ENCODE measurements at places on chromosomes 13 and 19.

DNA sequence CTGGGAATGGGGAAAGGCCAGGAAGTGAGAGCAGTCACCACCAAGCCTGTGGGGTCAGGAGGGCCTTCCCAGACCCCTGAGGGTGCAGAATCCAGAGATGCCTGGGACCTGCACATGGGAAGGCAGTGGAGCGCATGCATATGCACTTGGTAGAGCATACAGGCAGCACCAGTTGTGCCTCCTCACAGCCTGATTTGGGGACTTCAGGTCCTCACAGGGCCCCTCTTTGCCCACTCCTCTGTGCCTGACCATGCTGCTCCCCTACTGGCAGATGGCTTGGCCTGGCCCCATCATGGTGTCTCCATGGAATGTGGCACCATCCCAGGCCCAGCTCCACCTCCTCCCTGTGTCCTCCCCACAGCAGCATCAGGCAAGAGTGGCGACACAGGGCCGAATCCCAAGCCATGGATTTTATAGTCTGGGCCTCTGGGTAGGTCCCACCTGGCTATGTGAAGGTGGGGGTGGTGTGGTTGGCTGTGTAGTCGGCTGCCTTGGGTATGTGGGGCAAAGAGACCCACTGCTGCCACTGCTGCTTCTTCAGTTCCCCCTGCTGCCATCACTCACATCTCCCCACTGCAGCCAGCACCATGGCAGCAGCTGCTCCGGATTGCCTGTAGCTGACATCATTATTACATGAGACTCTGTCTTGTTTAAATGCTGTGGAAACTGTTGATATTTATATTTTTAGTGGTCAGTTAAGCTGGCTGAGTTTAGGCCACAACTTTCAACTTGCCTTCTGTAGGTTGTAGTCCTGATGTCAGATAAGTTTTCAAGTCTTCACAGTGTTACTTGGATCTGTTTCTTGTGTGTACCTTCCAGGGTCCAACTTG lies 247.0 kb downstream of the GPC6 start:
- DNase-seq: no peak

- DNase-seq: no peak
Measured at GRCh38 chr13:94702181-94703041, 9.9 kb downstream of the SOX21 start.

- DNase-seq: no peak
Measured at GRCh38 chr13:20149762-20150161, 11.1 kb downstream of the GJA3 start.

DNA sequence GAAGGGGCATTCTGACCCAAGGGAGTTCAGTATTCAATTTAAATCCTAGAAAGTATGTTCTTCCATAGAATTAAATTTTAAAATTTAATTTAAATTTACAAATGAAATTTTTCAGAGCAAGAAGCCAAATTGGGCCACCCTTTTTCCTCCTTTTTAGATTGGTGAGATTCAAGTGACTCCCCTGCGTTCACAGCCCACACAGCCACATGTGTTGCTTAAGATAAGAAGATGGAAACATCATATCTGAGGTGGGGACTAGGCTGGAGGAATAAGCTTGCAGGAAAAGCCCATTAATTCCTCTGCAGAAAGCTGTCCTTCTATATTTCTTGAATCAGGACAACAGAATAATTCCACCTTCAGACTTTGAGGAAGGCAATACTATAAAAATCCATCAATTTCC lies 392.7 kb upstream of the ZNF507 start:
- DNase-seq: no peak

DNA sequence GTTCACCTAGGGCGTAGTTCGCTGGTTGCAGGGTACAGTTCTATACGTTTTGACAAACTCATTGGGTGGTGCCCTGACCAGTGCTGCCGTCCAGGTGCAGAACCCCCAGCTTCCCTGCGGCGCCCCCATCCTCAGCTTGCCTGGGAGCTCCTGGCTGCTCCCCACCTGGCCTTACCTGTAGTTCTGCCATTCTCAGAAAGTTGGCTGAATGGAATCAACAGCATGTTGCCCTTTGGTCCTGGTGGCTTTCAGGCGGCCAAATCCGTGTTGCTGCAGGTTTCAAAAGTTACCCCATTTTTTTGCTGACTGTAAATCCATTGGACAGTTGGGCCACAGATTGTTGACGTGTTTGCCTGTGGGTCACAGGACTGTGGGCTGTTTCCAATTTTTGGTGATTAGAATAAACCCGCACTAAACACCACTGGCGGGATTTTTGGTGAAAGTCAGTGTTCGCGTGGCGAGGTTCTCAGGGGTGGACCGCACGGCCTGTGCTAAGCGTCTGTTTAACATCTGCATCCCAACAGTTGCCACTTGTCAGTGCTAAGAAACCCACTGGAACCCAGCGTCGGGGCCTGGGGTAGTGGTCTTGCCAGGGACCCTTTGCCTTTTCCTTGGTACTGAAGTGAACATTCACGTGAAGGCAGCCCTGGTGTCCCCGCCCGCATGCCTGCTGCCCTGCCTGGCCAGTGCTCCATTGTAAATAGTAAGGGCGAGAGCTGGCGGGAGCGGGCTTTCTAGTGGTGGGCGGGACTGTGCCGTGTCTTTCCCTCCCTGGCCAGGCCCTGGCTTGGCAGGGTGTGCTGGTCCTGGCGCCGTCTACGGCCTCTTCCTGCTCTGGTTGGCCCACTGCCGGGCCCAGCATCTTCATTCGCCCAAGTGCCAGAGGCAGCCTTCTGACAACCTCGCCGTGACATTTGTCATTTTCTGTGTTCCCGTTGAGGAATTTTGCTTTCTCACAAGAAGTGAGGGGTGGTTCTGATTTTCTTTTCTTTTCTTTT lies 3.3 kb downstream of the DOT1L start:
- no peak for DNase-seq

DNA sequence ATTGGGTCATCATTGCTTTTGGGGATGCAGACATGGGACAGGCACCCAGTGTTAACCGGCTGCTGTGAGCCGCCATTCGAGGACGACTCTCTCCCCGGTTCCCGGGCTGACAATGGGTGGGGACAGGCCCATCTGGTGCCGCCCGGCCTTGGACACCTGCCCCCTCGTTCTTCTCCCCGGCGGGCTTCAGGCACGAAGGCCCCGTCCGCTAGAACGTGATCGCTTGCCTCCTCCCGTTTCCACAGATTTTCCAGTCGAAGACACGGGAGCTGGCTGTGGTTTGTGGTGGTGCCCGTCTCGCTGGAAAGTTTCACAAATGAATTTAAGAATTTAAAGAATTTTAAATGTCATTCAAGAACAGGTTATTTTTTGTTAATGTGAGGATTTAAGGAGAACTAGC lies 2.0 kb downstream of the PALM start:
- no peak for DNase-seq

DNA sequence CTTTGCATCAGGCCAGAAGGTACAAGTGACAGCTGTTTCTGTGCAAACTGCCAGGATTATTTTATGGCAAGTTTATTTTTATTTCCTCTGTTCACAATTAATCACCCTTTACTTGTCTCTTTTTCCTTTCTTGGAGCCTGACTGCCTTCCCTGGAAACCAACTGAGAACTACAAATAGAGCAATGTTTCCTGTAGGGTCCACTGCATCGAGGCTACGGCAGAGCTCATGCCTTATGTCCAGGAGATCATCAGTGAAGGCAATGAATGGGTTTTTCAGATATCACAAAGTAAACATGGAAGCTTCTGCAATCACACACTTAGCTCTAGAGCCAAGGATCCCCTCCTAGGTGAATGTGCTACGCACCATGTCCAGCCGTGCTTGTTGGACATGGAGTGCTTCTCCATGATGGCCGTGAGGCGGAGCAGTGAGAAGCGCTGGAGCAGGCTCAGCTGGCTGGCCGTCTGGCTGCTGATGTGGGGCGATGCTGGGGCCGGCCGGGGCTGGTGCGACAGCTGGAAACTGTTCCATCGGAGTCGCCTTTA lies 110.9 kb downstream of the KL start:
- DNase-seq: no peak

DNA sequence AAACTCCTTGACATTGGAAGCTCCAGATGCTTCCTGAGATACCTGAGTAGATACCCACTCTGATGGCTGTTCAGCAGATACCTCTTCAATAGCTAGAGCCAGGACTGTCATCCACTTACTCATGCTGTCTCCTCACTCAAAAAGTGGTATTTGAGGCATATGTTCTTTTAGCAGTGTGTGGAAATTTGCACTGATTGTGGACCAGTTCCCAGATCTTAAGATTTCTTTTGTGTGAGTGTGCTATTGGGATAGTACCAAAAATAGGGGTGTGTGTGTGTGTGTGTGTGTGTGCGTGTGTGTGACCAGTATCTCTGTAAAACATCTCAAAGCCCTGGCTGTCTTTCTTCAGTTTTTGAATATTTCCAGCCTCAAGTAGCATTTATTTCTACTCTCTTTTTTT lies 108.3 kb downstream of the SLITRK5 start:
- DNase-seq: no peak

DNA sequence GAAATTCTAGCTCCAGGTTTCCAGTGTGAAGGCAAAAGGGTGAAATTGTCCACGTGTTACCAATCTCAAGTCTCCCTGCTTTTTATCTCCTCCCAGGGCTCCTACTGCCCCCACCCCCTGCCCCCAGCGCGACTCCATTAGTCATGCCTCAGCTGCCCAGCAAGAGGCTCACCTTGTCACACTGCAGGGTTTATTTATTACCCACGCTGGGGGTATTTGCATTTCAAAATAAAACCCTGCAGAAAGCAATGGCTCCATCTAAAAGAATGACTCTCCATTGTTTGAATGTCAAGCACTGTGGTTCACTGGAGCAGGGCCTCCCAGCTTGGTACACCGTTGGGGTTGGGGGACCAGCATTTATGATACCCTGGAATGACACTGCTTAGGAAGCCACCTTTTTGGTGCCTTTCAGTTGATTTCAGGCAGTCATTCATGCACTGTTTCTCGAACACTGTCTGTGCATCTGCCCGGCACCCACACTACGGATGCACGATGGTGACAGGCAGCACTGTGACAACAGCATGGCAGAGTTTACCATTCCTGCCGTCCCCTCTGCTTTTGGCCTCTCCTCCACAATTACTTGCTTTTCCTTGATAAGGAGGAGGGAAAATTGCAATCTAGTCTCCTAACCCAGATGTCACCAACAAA lies 9.9 kb upstream of the POP4 start:
- no peak for DNase-seq

DNA sequence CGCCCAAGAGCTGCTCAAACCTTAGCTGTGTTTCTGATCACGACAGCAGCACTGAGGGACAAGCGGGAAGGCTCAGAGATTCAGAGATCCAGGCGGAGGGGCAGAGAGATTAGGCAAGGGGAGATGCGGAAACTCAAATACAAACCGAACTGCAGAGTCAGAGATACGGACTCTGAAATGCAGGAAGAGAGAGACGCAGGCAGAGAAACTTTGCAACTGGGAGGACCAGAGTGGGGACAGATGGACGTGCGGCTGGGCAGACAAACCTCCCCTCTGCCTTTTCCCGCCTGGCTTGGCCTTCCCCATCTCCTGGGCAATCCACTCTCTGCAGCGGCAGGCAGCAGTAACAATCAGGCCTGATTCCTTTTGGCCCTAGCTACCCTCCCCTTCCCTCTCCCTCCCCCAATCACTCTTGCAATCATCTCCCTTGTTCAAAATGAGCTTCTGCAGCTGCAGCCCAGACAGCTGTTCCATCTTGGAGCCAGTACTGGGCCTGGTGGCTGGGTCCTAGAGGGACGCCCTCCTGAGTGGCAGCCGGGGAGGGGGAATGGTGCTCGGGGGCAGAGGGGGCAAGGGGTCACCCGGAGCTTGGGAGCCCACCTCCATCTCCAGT lies 29.7 kb downstream of the OLFM2 start:
- DNase-seq: no peak

- peak; percentile 84 for DNase-seq
Measured at GRCh38 chr19:10027158-10027997, 14.1 kb downstream of the RDH8 start.

GRCh38 chr19:18802354-18802753 lies 11.2 kb upstream of the COMP start:
- DNase-seq: peak; percentile 8

- no peak for DNase-seq
Measured at GRCh38 chr19:18252370-18252717, 21.9 kb downstream of the IQCN start.

- no peak for DNase-seq
Measured at GRCh38 chr19:12868540-12869112, 12.6 kb downstream of the DNASE2 start.

DNA sequence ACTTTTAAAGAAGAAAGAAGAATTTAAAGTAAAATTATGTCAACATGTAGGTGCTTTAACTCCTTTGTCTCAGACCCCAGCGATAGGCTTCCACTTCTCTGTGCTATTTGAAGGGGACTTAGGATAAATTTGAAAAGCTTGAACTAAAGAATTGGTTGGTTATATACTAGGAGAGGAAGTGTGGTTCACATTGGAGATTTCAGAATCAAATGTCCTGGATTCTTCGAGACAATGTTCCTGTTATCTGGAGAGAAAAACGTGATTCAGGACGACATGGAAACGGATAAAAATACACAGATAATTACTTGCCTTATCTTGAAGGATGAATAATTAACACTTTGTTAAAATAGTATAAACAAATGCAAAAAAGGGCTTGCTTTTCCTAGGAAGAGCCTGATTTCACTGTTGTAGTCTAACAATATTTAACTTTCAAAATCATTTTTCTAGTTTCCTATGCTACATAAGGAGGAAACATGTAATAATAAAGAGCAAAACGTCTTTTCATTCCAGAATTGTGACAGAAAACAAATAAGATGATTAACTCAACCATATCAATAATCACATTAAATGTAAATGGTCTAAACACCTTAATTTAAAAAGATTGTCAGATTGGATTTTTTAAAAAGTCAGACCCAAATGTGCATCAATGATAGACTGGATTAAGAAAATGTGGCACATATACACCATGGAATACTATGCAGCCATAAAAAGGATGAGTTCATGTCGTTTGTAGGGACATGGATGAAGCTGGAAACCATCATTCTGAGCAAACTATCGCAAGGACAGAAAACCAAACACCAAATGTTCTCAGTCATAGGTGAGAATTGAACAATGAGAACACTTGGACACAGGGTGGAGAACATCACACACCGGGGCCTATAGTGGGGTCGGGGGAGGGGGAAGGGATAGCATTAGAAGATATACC lies 724 bp upstream of the ZNF780A start:
- no peak for DNase-seq

DNA sequence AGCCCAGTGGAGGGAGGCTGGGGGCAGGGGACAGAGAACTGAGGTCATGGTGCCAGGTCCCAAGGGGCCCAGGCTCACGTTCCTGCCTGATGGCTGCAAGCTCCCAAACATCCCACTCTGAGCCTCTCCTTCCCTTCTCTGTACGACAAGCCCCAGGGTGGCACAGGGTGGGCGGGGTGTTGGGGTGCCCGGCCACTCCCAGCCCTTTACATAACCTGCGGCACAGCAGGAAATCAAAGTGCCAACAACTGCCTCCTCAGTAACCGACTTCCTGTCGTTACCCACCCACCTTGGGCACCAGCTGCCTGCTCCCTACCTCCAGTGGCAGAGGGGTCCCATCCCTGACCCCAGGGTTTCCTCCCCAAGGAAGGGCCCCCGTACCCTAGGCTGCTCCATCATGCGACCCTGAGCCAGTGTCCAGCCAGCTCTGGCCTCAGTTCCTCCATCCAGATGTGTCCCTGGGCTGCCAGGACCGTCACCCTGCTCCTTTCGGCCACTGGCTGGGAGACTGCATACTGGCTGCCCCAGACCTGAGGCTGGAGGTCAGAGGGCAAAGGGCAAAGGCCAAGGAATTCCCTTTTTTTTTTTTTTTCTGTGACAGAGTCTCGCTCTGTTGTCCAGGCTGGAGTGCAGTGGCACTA lies 27.7 kb upstream of the NFIC start:
- DNase-seq: no peak

GRCh38 chr19:925087-925525 lies 729 bp upstream of the ARID3A start:
- no peak for DNase-seq

- no peak for DNase-seq
Measured at GRCh38 chr19:38676023-38676877, 28.8 kb downstream of the ACTN4 start.
